Trophoblast cell (in vitro differentiated cells and primary cell): ENCODE measurements at places on chromosomes 3 and 15.

- no peaks in the 10 kb centered on the region for H3K27me3 ChIP-seq
- H3K36me3 ChIP-seq = no peaks in the 10 kb centered on the region
- DNase-seq = no peak
- no peak overlapping the region for H3K4me3 ChIP-seq
These were observed 87.4 kb downstream of the THSD4 start for GRCh38 chr15:71202712-71203111.

DNA sequence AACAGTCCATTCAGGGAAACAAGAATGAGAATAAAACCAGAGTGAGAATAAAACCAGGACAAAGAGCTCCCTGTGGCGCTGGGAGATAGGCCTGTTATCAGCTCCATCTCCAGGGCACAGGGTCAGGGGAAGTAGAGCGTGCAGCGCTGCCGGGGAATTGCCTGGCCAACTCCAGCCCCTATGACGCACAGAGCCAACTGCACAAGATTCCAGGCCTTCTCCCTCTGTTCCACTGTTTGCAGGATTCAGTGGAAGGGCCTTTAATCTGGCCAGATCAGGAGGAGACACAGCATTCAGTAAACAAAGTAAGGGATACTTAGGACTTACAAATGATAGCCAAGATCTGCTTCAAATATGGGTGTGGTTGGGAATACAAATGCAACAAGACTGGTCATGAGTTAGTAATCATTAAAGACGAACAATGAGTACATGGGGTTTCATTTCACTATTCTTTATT lies 49.4 kb downstream of the ITGB5 start:
- H3K27me3 ChIP-seq = no peaks in the 10 kb centered on the region
- H3K27ac ChIP-seq = peak overlapping the region; percentile 84
- peaks cover 20% of the 10 kb centered on the region for H3K36me3 ChIP-seq
- no peak overlapping the region for H3K4me3 ChIP-seq
- H3K4me1 ChIP-seq = peaks cover 27% of the 10 kb centered on the region
- peak; percentile 73 for DNase-seq

GRCh38 chr3:108569336-108569735 lies 19.9 kb downstream of the CIP2A start:
- H3K27me3 ChIP-seq = no peaks in the 10 kb centered on the region
- DNase-seq = no peak
- no peak overlapping the region for H3K4me3 ChIP-seq

- no peaks in the 10 kb centered on the region for H3K4me1 ChIP-seq
- no peak overlapping the region for H3K27ac ChIP-seq
- no peak for DNase-seq
- H3K4me3 ChIP-seq = no peak overlapping the region
- H3K27me3 ChIP-seq = no peaks in the 10 kb centered on the region
These were observed 7.8 kb downstream of the GP9 start for GRCh38 chr3:129068291-129068886.
